ENCODE measurements at places on chromosomes 1 and 21. TPM values are rescaled to one million over a fixed set of nuclear protein-coding genes. Genes with fewer than 3 reads are reported as not detected.

Gene LEPROT
- 66.9 TPM for total RNA-seq

- DNase-seq = no peak
Measured at GRCh38 chr1:150159550-150159949, 9.8 kb downstream of the PLEKHO1 start.

GRCh38 chr1:212205006-212205405 lies 80.2 kb upstream of the PPP2R5A start:
- DNase-seq = no peak

GRCh38 chr1:66764994-66765578 lies 12.8 kb downstream of the DYNLT5 start:
- peak; percentile 65 for DNase-seq

DNA sequence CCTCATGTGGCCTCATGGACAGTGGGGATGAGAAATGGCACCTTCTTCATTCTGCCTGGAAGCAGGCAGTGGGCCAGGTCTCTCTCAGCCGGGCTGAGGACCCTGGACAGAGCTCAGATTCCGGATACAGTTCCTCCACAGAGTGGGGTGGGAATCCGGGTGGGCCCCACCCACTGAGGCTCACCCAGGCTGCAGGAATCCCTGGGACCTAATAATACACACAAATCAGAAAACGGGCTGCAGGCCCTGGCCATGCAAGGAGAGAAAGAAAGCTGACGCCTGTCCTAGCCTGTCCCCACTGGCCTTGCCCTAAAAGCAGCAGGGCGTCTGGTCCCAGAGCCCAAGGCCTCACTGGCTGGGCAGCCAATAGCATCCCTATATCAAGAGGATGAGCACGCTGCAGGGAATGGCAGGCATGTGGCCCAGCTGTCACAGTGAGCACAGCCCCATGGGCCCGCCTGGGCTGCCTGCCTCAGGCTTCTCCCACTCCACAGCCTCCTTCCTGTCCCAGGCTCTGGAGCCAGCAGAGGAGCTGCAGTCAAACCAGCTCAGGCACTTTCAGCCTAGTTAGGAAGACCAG lies 25.3 kb downstream of the ACTA1 start:
- no peak for DNase-seq

Measured in MCF 10A (cell line).